ENCODE measurements at places on chromosomes 6 and 20.
A peak's percentile ranks its signal among the peaks of the same experiment; 100 is the strongest.

DNA sequence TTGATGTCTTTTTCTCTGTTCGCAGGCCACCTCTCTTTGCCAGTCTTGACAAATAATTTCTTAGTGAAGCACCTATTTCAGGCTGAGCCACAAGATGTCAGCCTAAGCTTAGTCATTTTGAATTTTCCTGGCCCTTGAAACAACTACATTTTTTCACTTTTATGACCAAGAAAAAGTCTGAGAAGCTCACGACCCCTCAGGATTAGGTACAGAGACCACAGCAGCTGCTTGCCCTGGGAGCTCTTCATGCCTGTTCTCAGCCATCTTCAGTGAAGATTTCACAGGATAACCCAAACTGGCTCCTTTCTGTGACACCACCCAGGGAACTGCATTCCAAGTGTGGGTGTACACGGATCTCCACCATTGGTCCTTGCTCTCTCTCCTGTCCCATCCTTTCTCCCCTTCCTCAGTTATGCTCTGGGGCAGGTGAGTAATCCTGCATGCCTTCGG lies 38.4 kb upstream of the SPTLC3 start:
- peak; percentile 62 for DNase-seq

DNA sequence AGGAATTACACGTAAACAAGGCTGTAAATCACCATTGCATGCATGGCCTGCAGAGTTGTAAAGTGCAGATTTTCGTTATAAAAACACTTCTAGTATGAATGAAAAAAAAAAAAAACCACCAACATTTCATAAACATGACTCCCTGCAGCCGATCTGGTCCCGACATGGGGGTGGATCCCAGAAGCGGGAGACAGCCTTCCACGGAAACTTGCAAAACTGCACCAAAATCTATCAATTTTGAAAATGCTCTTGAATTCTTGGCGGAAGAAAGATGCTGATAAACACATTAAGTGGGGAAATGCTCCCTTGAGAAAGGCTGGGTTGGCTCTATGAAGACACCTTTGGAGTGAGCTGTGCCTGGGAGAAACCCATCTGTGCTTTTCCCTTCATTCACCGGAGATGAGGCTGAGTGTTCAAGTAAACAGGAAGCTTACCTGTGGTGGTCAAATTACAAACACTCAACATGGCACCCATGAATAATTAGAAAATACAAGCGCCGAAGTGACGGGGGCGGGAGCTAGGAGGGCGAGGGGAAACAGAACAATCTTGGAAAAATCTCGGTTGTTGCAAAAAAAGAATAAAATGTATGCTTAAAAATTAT lies 845 bp upstream of the ANKRD60 start:
- DNase-seq, result no peak

DNA sequence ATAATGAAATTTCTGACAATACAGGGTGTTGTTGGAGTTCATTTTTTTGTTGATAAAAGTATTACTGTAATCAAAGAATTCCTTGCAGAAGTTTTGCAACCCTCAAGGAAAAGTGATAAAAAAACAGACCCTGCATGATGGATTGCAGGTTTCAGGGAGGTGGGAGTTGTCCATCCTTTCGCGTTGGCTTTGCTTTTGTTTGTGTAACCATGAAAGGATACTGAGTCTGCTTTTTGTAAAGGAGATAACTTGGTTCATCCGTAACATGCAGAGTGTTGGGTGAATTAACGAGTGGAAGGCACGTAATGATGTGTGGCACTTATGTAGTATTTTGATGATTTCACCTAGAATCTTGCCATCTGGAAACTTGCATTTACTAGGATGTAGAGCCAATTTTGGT lies 23.6 kb downstream of the FOXO3 start:
- DNase-seq, result no peak

GRCh38 chr20:62202083-62202395 lies 18.0 kb downstream of the HRH3 start:
- DNase-seq, result peak; percentile 94

GRCh38 chr20:59720013-59720412 lies 115.7 kb downstream of the PHACTR3 start:
- DNase-seq, result no peak

DNA sequence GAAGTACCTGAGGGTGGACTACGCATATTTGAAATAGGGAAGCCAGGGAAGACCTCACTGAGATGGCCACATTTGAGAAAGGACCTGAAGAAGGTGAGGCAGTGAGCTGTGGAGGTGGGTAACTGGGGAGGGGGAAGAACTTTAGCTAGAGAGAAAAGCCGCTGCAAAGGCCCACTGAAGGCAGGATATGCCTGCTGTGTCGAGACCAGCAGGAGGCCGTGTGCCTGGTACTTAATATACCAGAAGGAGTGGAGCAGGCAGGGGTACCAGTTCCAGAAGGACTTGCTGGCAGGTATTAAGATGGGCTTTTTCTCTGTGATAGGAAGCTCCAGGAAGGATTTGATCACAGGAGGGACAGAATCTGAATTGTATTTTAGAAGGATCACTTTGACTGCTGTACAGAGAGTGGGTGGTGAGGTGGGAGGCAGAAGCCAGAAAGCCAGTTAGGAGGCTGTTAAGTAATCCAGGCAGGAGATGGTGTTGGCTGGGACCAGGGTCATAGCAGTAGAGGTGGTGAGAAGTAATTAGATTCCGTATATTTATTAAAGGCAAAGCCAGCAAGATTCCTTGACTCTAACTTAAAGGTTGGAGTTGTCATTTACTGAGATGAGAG lies 54.2 kb upstream of the FANCE start:
- DNase-seq, result no peak

GRCh38 chr6:20946022-20946421 lies 411.8 kb downstream of the CDKAL1 start:
- peak; percentile 72 for DNase-seq

DNA sequence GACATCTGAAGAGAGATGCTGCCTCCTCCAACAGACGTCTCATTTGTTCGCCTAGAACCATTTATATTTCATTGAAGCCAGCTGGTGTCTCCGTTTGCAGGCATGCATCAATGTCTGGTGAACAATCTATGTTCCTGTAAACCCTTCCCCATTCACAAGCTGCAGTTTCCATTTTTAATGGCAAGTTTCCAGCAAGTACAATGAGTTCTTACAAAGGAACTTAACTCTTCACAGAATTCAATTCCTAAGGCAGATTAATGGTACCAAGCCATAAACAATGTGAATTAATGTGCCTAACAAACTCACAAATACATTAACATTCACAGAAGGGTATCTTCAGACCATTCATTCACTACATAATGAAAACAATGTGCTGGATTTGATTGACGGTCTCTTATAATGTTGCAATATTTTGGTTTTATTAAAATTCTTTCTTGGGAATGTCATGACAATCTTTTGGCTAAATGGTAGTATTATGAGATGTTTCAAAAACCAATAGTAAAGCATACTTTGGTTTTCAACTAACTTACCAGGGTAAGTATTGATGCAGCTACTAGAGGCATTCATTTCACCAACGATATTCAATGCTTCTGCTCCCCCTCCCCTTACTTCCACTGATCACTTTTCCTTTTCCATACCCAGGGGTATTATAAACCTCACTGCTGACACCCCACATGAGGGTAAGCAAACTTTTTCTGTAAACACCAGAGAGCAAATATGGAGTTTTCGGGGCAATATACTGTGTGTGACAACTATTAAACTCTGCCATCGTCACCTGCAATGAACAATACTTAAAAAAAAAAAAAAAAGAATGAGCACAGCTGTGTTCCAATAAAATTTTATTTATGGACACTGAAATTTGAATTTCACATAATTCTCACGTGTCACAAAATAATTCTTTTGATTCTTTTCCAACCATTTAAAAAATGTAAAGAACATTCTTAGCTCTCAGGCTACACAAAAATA lies 4.2 kb downstream of the AKIRIN2 start:
- peak; percentile 59 for DNase-seq

Measured in osteoblast (primary cell).